ENCODE measurements at places on chromosomes 11 and 22.

DNA sequence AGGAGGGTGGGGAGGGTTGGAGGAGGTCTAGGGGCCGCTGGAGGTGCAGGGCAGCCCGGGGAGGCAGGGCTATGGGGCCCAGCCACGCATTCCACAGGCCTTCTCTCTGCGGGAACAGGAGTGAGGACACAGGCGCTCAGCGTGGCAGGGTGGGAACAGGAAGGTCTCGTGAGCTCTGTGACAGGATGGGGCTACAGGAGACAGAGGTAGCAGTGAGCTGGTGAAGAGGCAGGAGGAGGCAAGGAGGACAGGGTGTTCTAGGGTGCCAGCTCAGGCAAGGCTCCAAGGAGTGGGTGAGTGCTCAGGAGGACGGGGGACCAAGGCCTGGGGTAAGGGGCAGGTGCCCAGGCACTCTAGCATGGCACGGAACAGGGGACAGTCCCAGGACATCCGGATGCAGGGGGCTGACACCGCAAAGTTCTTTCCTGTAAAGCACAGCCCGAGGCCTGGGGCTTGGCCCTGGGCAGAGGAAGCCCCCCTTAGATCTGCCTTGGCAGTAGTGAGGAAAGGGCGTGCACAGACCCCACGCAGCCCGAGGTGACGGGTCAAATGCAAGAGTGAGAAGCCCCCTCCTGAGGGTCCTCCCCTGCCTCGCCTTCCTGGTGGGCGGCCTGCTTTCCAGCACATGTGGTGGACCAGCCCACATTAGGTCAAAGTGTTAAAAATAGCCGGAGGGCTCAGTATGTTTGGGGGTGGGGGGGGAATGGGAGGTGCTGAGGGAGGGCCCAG, 4.7 kb upstream of the NEAT1 start:
- no peak for DNase-seq

- no peak for DNase-seq
These were observed 244.5 kb upstream of the POU2AF2 start for GRCh38 chr11:111001081-111001430.

DNA sequence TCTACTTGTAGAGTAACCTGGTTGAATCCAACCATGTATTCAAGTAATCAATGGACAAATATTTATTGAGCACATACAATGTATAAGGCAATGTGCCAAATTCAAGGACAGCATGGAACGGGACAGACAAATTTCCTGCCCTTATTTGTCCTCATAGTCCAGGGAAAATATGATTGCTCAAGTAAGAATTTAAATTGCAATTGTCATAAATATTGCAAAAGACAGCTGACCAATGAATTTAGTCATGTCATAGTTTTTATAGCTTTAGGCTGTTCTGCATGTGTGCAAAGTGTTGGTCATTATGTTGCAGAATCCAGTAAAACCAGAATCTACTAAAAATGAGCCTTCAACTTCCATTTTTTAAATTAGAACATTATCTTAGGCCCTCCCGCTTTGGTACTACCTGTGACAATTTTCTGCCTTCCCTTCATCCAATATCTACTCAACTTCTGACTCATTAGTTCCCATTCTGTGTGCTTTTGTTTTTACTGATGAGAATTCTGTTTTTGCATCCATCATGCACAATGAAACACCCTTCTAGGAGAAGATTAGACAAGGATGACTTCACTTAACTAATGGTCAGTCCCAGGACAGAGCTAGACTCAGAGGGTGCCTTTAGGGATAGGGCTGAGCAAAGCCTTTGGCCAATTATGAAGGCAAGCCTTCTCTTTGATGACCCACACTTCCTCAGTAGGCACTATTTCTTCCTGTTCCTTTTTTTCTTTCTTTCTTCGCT, 45.8 kb upstream of the FIBIN start:
- no peak for DNase-seq

DNA sequence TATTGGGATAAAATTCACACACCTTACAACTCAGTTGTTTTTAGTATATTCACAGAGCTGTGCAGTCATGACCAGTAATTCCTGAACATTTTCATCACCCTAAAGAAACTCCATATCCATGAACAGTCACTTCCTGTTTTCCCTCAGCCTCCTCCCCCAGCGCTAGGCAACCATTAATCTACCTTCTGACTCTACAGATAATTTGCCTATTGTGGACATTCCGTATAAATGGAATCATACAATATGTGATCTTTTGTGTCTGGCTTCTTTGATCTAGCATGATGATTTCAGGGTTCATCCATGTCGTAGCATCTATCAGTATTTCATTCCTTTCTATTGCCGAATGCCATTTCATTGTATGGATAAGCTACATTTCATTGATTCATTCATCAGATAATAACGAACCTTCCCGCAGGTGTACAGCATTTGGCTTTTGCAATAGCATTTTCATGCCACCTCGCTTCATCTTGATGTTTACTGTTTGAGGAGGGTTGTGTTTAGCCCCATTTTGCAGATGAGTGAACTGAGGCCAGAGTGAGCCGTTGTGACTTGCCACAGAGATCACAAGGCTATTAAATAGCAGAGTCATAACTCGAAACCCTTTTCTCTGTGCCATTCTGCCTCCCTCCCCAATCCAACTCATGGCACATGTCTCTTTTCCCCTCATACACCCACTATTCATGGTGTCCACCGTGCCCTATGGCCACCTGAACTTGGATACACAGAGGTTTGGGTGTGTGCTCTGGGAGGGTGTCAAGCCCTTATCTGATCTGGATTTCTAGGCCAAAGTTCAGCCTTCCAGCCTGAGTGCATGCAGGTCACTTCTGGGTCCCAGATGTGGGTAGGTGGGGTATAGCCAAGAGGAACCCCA, 11.1 kb upstream of the MYH9 start:
- DNase-seq, result peak; percentile 93
